ENCODE measurements at places on chromosomes 12 and 14.

GRCh38 chr12:100427078-100427477, 46.6 kb upstream of the NR1H4 start:
- DNase-seq = no peak

DNA sequence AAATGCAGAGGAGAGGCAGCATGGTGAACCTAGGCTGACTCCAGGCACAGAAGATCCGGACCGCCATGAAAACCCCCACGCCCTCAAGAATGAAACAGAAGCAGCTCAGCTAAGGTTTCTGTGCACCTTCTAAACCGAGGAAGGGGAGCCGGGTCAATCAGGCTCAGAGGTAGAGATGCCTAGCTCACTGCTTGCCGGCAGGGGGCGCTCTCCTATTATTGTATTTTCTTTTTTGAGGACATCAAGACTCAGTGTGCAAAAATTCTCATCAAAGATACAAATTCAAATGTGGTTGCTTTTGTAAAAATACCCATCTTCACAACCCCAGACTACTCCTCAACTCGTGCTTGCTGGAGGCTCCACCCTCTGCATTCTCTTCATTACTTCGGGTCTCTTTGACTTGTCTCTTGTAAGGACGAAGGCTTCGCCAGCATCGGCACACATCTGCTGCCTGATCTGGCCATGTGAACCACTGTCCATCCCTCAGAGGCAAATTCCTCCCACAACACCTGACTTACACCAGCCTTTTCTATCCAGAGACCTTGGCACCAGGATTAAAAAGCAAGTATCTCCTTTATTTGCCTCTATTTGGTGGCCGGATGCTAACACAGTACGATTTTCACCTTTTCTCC, 33.4 kb upstream of the RNASE3 start:
- peak; percentile 53 for DNase-seq

GRCh38 chr12:29561664-29562071, 64.2 kb upstream of the OVCH1 start:
- DNase-seq = no peak

GRCh38 chr14:28635387-28635786, 131.2 kb upstream of the FOXG1 start:
- no peak for DNase-seq

DNA sequence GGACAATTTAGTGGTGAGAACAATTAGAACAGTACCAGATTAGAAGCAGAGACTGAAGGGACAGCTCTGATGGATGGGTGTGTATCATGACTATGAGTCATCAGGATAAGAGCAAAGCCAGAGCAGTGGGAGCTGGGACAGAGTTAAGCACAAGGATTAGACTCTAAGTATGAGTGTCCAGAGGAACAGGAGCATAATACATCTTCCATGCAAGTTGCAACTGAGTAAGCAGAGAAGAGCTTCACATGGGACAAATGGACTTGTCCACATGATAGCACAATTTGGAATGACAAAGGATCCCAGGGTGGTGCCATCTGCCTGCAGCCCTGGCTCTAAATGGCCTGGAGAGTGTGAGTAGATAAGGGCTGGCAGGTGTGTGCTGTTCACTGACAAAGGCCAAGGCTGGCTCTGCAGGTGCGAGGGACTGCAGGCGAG, 226.4 kb upstream of the CAND1 start:
- no peak for DNase-seq

- no peak for DNase-seq
Measured at GRCh38 chr12:43281563-43281962, 270.4 kb downstream of the ADAMTS20 start.

GRCh38 chr14:34180434-34180833, 229.6 kb upstream of the EGLN3 start:
- no peak for DNase-seq

DNA sequence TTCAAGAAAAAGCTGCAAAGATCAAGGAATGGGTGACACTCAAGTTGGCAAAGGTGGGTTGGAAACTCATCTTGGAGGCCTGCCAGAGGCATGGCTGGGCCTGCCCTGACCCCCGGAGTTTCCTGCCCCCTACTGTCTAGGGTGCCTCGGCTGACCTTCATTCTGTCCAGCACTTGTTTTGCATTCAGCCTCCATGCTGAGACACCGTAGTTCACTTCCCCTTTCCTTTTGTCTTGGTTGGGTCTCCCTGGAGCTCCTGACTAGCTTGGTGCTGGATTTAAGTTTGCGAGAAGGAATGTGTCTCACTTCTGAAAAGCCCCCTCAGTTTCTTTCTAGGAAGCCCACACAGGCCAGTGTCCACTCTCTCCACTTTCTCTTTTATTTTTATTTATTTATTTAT, 26.5 kb downstream of the PLEKHH1 start:
- DNase-seq = no peak

DNA sequence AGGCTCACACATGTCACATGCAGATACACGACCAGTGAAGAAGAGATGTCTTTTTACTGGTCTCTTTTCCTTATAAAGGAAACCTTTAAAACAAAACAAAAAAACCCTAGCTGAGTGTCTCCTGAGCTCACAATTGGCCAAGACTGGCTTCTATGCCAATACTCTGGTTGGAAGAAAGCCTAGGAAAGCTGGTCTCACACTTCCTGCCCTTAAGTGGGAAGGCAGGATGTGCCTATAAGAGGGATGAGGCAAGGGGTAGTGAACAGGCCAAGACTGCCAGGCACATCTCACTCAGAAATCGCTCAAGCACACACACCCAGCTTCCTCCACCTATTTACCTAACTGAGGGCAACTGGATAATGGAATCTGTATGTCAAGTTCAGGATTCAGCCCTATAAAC, 50.0 kb downstream of the SOCS2 start:
- no peak for DNase-seq
